ENCODE measurements at places on chromosomes 2 and 18.

DNA sequence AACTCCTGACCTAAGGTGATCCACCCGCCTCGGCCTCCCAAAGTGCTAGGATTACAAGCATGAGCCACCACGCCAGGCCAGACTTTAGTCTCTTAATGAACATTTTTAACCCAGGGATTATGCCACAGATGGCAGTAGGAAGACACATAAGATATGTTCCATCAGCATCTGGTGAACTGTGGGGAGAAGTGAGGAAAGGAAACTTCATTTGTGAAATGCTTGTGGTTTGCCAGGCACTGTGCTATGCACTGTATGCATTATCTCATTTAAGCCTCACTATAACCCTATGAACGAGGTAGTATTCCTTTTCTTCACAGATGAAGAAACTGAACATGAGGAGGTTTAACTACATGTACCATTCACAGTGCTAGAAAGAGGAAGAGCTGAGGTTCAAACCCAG lies 29.3 kb downstream of the PTRHD1 start:
- DNase-seq, result no peak

GRCh38 chr18:35397976-35398375 lies 20.8 kb upstream of the ZNF396 start:
- DNase-seq, result no peak

DNA sequence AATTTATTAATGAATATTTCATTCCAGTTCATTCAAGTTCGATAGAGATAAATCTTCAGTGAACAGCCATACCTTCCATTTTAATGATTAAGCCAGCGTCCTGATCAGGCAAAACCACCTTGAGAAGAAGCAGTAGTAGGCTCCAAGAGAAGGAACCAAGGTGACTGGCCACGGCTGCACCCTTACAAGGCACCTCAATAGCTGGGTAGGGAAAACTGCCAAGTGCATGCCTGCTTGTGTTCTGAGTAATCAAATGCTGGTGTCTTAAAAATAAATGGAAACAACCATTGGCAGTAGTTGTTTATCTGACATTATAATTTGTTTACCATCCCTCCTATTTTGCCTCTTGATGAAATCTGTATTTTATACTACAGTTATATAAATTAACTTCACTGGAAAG lies 10.0 kb upstream of the FEZ2 start:
- DNase-seq, result no peak

DNA sequence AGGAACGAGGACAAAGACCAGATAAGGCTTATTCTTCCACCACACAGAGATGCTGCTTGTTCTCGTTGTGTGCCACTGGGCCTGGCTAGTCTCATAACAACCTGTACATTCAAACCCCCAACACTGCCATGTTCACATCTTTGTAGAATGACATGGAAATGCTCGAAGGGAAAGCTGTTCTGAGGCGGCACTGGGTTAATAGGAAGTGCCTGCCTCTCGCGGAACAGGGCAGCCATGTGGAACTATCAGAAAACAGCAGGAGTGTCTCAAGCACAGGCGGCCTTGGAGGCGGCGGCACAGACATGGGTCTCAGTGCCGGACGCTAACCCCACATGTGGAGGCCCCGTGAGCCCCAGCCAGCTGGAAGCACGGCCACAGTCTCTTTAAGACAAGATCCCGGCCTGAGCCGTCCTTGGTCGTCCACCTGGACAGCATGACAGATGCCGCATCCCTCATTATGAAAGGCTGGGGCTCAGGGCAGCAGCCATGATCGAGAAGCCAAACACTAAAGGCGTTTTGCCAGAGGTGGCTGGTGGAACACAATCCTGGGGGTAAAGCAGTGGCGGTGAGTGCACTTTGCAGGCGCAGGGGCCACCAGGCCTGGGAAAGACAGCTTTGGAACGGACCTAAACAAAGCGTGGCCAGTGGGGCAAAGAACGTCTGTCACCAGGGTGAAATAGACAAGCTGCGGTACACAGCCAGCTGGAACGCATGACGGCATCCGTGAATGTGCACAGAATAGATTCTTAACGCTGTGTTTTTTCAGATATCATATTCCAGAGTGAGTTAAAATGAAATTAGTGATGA lies 161.0 kb downstream of the HDAC4 start:
- DNase-seq, result peak; percentile 89

GRCh38 chr2:26723991-26724750 lies 31.6 kb downstream of the KCNK3 start:
- DNase-seq, result no peak

GRCh38 chr2:181454686-181455450 lies 2.3 kb upstream of the ITGA4 start:
- DNase-seq, result no peak

DNA sequence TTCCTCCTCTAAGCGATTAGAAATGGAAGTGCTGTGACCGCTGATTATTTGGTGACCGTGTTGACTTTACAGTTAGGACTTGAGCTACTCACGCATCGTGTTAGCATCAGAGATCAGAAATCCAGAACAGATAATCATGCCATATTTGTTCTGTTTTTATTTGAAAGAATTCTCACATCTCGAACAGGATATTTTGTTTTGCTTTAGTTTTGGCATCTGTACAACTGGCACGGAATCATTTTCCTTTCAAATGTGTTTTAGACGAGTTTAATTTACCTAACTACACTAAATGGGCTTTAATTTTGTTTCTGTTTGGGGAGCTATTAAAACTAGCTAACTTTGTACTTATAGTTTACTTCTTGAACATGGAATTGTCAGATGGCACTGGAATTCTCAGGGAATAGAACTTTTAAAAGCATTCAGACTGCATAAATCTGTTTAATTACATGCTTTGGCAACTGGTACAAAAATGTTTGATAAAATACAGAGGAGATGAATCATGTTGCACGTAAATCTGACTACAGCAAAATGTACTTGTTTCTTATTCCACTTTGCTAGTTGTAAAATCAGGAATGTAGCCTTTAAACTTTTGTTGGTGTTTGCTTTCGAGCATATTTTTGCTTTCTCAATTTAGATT lies 1.4 kb downstream of the ITPRID2 start:
- DNase-seq, result no peak

DNA sequence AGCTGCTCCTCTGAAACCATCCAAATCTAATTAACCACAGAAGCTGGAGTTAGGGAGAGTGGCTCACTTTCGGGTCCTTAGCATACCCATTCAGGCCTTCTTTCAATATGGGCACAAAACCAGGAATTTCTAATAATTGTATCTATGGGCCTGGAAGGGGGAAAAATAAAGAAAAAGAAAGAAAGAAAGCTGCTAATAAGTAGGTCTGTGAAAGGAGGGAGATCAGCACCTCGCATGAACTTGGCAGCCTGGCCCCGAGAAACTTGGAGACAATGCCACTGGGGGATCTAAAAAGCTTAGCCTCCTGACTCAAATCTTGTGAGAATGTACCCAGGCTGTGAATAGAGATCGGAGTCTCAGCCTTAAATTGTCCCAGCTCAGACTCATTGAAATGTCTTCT lies 252.1 kb upstream of the SLC14A2 start:
- DNase-seq, result peak; percentile 77

GRCh38 chr2:176161825-176162626 lies 4.9 kb downstream of the HOXD3 start:
- DNase-seq, result peak; percentile 68

DNA sequence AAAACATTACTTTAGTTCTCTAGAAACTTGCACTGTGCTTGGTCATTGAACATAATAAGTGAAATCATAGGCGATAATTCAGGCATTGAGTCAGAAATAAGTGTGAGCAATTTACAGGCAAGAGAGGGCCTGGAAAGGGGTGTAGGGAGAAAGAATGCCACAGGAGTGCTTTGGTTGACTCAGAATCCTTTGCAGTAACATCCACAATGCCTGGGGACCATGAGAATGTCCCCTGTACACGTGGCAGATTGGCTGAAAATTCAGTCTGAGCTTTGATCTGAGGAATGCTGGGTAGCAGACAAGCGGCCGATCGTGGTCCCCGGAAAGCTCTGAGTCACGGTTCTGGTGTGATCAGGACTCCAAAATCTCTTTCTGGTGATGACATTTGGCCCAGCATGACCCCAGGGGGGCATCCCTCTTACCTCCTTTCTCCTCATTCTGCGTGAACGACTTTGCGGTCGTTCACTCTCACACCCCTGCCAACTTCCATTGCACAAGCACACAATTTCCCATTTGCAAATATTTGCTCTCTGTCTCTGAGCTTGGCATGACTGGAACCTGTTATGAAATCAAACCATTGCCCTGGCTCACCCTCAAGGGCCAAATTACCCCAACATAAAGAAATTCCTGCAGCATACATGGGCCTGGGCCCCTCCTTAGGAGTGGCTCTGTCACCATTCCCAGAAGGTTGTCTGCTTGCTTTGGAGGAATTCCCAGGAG lies 305.0 kb upstream of the EPAS1 start:
- no peak for DNase-seq

DNA sequence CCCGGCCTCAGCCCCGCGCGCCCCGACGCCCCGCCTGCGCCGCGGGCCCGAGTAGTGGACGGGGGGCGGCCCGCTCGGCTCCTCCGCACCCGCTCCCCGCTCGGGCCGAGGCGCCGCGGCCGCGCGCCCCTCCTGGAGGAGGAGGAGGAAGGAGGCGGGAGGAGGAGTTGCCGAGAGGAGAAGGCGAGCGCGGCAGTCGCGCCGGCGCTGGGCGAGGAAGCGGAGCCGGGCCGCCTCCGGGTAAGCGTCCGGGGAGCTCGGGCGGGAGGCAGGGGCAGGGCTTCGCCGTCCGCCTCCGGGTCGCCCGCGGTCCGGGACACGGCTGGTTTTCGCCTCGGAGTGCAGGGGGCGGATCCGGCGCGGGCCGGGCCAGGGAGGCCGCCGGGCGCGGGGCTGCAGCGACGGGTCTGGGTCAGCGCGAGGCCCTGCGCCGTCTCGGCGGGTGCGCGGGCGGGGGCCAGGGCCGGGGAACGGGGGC lies at the start of gene SOCS6:
Gene SOCS6, plus strand, starts transcription at position 195 of the 478 bp plus-strand sequence. CDS start 35,624 bp downstream, outside the sequence.
- DNase-seq, result peak; percentile 76

GRCh38 chr18:75500545-75500944 lies 73.0 kb upstream of the SMIM21 start:
- DNase-seq, result no peak

DNA sequence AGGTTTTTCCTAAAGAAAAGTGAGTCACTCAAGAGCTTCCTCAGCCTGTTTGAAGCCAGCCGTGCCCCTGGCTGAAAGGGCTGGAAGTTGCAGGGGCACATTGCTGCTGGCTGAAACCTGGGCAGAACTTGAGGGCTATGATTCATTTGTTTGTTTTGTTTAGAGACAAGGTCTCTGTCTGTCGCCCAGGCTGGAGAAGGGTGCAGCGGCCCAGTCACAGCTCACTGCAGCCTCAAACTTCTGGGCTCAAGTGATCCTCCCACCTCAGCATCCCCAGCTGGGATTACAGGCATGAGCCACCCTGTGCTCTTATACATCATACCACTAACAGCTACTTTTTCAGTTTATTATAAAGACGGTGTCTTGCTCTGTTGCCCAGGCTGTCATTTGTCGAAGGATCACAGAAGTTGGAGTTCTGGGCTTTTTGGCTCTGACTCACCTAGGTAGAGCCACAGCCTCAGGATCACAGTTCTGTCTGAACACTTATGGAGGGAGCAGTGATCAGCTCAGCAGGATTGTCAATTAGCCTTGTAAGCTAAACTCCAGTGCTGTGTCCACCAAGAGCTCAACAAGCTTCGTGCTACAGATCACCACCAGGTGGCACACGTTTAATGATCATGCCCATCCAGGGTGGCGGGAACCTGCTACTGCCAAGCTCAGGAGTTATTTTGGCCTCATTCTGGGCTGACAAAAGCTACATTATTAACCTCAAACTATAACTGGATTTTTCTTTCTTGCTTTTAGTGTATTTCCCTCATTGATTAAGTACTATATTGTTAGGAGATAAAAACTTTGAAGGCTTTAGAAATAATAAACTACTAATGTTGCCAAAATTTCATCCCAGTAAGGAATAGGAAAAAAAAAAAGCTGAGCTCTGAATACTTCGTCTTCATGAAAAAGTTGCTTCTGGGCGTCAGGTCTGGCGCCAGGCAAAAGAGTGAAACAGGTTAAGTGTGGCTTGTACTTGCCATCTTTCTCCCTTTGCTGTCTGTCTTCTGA lies 57.9 kb downstream of the ARHGEF33 start:
- peak; percentile 82 for DNase-seq

DNA sequence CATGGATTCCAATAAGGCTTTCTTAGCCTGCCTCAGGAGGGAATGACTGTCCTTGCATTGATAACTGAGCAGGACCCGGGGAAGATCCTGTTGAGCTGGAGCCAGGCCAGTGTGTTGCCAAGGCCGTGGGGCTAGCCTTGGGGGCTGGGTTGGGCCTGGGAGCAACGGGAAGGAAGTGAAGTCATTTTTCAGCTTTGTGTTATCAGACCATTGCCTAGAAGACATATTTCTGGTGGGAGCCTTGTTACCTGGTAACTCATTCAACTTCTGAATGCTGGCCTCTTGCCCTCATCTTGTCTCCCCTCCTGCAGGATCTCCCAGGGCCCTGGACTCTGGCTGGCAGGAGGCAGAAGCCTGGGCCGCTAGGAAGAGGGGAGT lies 92.7 kb upstream of the MGAT5 start:
- no peak for DNase-seq

- peak; percentile 34 for DNase-seq
Observed at GRCh38 chr18:35610089-35610488, 28.5 kb downstream of the GALNT1 start.

- DNase-seq, result peak; percentile 42
Observed at GRCh38 chr2:135825550-135826176, 11.3 kb downstream of the LCT start.

GRCh38 chr18:55999641-56000040 lies 411.6 kb upstream of the TCF4 start:
- peak; percentile 54 for DNase-seq

DNA sequence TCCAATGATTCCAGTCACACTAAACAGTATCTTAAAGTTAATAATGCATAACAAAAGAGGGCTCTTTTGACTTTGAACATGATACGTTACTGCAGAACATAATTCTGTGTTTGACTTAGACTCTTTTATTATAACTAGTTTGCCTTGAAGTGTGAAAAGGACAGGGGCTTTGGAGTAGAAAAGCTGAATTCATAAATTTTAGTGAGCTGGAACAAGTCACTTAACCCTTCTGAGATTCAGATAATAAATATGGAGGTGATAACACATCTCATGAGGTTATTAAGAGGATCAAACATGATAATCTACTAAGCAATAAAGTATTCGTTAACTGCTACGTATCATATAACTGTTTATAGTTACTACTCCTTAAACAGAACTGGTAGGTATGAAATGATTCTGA lies 44.7 kb upstream of the FLACC1 start:
- no peak for DNase-seq

DNA sequence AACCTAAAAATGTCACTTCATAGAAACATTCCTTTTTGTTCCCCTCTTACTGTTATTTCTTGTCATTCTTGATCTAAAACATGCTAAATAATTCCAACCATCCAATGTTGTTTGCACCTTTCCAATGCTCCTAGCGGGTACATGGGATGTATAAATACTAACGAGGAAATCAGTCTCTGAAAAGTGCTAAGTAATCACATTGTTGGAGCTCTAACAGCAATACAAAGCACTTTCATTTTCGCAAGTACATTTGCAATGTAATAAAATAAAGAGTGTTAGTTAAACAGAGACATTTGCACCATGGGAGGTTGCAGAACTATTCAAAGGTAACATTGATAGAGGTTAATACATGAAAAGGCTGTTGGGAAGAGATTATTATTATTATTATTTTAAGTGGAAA lies 286.2 kb upstream of the ACVR2A start:
- no peak for DNase-seq

GRCh38 chr2:219871351-219871750 lies 243.9 kb downstream of the SLC4A3 start:
- no peak for DNase-seq

- no peak for DNase-seq
Observed at GRCh38 chr2:15050483-15050882, 418.0 kb downstream of the LRATD1 start.
